Fibroblast of skin of scalp (primary cell): ENCODE measurements at places on chromosomes 12 and 14.
A peak's percentile ranks its signal among the peaks of the same experiment; 100 is the strongest.

- no peak for DNase-seq
Measured at GRCh38 chr12:109999649-109999971, 380 bp downstream of the ANKRD13A start.

GRCh38 chr12:54068418-54069070 is 14.9 kb downstream of the HOXC4 start:
- DNase-seq, result no peak

GRCh38 chr12:50211392-50212070 is 44.4 kb upstream of the CERS5 start:
- DNase-seq, result peak; percentile 72

DNA sequence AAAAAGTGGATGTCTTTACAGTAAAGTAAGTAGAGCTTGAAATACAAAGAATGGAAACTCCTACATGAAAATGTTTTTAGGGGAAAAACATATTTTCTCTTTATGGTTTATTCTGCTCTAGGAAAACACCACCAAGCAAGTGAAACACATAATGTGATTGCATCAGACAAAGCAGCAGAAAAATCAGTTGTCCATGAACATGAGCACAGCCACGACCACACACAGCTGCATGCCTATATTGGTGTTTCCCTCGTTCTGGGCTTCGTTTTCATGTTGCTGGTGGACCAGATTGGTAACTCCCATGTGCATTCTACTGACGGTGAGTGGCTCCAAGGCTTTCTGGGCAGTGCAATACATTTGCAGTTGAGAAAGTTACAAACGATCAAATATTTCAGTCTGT is 42.6 kb upstream of the PLEKHD1 start:
- peak; percentile 18 for DNase-seq

DNA sequence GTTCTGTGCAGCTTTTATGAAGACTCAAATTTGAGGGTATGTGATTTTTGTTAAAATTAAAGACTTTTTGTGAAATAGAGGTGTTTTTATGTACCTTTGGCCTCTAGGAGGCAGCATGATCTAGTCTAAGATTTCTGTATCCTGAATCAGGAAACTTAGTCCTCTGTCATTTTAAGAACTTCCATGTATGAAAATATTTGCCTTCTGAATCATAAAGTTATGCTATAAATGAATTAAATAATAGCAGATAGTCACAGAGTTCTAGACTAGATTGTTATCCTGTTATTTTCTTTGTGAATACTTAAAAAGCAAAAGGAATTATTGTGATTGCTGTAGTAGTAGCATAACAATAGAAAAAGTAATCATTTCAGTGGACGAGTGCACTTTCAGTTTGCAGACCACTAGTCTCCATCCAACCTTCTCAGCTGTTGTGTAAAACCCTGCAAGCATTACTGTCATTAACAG is 56.3 kb downstream of the FGD4 start:
- DNase-seq, result peak; percentile 80

DNA sequence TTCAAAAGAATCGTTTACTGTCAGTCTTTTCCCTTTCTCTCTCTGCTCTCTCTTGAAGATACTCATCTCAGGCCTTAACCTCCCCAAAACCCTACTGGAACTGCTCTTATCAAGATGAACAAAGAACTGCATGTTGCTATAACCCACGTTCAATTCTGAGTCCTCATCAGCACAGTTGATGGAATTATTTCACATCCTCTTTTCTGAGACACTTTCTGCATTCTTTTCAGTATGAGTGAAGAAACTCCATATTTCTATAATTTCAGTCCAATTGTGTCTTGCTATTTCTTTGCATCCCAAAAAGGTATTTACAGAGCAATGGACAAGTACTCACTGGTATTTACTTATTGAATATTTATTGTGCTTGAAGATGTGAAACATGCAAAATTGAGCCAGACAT is 160.1 kb upstream of the CPNE8 start:
- no peak for DNase-seq

GRCh38 chr14:75915045-75915444 is 66.8 kb downstream of the TGFB3 start:
- no peak for DNase-seq

GRCh38 chr12:57744194-57744776 is 554 bp upstream of the TSPAN31 start:
- peak; percentile 88 for DNase-seq

GRCh38 chr14:54105898-54106297 is 149.3 kb upstream of the BMP4 start:
- DNase-seq, result no peak

DNA sequence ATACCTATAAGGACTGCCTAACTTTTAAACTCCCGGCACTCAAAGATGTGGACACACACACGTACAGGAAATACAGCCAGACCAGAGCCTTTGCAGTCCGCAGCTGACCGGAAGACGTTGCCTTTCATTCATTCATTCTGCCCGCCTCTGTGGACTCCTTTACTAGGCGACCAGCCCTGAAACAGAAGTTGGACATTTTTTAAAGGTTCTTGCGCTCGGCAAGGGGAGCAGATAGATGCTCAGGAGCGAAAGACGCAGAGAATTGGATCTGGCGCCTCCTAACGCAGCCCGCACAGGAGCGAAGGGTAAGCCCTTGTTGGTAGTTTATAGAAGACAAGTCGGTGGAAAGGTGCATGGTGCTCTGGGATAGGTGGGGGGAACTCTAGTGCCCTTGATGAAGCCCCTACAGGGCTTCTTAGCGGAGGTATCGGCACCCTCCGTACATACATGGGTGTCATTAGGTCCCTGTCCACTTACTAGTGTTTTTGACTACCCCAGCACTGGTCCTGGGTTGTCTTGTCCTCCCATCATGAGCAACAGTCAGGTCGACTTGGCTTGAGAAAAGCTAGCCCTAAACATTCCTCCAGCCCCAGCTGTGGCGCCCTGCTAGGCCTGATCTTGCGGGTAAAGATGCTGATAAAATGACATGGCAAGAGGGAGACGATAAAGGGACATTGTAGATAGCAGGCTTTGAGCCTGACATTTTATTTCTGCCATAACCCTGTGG is at the start of gene KDM2B:
Gene KDM2B, minus strand, starts transcription at position 65 of the 727 bp plus-strand sequence. CDS start 112 bp downstream, outside the sequence.
- DNase-seq, result peak; percentile 14

- DNase-seq, result no peak
Measured at GRCh38 chr12:107233551-107233950, 140.2 kb upstream of the CRY1 start.

- DNase-seq, result no peak
Measured at GRCh38 chr12:15270591-15270990, 49.4 kb upstream of the RERG start.

DNA sequence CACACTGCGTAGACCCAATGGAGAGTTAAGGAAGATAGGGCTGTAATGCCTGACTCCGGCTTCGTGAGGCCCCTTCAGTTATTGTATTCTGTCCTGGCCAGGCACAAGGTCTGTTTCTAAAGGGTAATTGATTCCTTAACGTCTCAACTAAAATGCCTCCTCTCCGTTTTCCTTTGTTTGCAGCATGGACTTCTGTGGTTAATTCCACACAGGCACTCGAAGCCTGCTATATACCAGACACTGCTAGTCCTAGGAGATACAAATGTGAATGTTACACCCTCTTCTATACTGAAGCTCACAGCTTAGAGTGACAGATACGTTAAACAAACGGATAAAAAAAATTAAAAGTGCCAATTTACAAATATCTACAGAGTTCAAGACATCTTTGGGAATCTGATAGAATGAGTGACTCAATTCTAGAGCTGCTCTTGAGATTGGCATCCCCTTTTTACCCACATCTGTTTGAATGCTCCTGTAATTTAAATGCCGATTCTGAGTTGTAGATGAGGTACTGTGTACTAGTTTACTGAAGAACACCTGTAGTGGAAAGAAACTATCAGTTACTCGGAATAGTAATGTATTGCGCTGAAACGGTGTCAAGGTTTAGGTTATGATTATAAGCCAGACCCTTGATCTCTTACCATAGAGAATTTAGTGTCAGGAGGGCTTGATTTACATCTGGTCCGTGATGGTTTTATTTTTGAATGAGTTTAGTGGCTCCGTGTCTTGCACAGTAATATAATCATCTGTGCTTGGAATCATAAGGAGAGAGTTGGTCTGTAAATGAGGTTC is 784 bp downstream of the PSMA6 start:
- no peak for DNase-seq

DNA sequence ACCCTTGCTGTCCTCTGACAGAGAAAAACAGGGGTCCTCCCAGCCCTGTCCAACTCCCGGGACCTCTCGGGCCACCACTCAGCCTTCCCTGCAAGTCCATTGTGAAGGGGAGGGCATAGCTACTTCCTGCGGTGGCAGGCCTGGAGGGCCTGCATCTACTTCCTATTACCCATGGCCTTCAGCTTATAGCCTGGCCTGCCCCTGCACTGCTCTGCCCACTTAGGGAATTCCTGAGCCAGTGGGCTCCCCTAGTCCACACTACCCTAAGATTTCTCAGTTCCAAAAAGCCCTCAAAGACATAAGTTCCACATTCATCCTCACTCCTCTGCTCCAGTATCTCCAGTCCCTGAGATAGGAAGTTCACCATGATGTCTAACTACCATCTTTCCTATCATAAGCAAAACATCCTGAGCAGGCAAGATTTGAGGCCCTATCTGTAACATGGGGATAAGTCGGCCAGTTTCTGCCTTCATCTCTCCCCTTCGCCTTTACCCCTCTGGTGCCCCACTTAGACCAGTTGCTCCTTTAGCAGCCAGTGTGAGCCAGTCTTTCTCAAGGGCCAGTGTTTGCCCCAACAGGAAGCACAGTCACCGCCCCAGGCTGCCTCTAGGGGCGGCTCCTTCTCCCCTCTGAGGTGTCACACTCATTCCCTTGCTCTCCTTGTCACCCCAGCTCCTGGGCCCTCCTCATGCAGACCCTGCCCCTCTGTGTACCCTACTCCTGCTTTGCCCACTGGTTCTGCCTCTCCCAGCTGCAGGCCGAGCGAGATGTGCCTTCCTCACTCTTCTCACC is 10.9 kb downstream of the HDAC7 start:
- no peak for DNase-seq

- no peak for DNase-seq
Measured at GRCh38 chr14:103089386-103090335, 4.9 kb upstream of the EXOC3L4 start.

- DNase-seq, result peak; percentile 59
Measured at GRCh38 chr12:54993181-54993835, 8.7 kb upstream of the TESPA1 start.

GRCh38 chr14:58697266-58697929 is 59.6 kb downstream of the DACT1 start:
- DNase-seq, result no peak

DNA sequence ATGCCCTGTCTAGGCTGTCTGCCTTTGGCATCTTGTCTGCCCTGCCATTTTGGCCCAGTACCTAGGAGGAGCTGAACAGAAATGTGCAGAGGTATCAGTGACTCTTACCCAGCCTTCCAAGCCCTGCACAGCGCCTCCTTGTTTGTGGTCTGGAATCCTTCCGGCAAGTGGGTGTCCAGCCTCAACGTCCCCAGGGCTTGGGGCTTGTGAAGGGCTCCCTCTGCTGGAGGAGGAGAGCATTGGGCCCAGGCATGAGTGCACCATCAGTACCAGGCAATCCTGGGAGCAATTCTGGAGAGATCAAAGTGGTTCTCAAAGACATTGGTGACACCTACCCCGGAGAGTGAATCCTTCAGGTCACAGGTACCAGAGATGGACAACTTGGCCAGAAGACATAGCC is 2.4 kb upstream of the TCL1B start:
- no peak for DNase-seq

- DNase-seq, result no peak
Measured at GRCh38 chr12:86601550-86602308, 345.5 kb upstream of the MGAT4C start.

GRCh38 chr14:59352961-59353360 is 112.2 kb downstream of the GPR135 start:
- DNase-seq, result no peak

- peak; percentile 70 for DNase-seq
Measured at GRCh38 chr14:71725922-71726579, 206.2 kb upstream of the RGS6 start.

GRCh38 chr12:45065125-45065626 is 14.3 kb upstream of the DBX2 start:
- no peak for DNase-seq

- DNase-seq, result peak; percentile 25
Measured at GRCh38 chr14:39175445-39176262, 600 bp downstream of the PNN start.

DNA sequence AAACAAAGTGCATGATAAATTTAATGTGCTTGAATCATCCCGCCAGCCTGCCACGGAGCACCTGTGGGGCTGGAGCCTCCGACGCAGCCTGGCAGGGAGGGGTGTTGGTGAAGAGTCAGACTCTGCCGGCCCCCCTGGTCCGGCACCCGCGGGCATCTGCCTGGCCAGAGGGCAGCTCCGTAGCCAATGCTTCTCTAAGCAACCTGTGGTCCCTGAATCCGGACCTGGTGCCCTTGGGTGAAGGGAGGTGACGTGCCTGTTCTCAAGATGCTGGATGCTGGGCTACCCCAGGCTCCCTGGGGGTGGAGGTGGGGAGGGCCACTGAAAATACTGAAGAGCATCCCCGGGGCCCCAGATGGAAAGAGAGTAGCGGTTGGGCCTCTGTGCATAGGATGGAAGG is 158.6 kb upstream of the C14orf180 start:
- no peak for DNase-seq

DNA sequence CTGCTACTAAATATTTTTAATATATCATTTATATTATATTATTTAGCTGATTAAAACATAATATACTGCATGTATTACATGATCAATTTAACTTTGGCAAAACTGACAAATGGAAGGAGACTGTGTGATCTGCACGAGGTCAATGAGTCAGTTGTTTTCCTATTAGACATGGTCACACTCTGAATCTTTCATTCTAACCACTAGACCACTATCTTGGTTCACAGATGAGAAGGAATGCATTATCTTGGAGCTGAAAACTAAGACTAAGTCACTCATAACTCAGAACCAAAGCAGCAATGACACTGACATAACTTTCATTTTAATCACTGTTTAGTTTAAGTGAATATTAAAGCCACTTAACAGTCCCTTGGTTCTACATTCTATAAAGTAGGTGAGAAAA is 37.4 kb downstream of the GNPTAB start:
- DNase-seq, result peak; percentile 61

DNA sequence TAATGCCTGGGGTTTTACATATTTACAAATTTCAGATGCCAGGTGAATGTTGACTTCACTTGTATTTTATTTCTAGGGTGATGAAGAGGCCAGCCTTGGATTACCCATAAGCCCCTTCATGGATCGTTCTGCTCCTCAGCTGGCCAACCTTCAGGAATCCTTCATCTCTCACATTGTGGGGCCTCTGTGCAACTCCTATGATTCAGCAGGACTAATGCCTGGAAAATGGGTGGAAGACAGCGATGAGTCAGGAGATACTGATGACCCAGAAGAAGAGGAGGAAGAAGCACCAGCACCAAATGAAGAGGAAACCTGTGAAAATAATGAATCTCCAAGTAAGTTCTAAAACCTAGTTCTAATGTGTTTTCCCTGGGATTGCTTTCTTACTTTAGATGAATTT is 41.3 kb upstream of the SLCO1C1 start:
- peak; percentile 12 for DNase-seq

DNA sequence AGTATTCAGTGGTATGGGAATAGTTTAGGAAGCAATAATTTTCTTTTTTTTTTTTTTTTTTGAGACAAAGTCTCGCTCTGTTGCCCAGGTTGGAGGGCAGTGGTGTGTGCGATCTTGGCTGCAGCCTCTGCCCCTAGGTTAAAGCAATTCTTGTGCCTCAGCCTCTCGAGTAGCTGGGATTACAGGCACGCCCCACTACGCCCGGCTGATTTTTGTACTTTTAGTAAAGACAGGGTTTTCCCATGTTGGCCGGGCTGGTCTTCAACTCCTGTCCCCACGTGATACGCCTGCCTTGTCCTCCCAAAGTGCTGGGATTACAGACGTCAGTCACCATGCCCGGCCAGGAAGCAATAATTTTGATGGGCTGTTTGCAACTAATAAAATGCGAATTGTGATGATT is 62.1 kb downstream of the ATG14 start:
- DNase-seq, result no peak
